ENCODE measurements at places on chromosomes 12 and 14. TPM values are rescaled to one million over a fixed set of nuclear protein-coding genes. Genes with fewer than 3 reads are reported as not detected.

MYO1H gene
- total RNA-seq: not detected

TMCC3 gene
- total RNA-seq: 4.9 TPM

OLR1 gene
- total RNA-seq: not detected

STYK1 gene
- 0.36 TPM for total RNA-seq

DPY19L2 gene
- total RNA-seq: 26.6 TPM

COX8C gene
- total RNA-seq: not detected

TMEM229B gene
- total RNA-seq: 6.1 TPM

OR6C2 gene
- total RNA-seq: not detected

BHLHE41 gene
- 3.9 TPM for total RNA-seq

HOXC6 gene
- total RNA-seq: not detected

ASIC1 gene
- 5.7 TPM for total RNA-seq

PAWR gene
- 24.5 TPM for total RNA-seq

TAS2R31 gene
- total RNA-seq: 9.2 TPM

GLT8D2 gene
- 17.1 TPM for total RNA-seq

LMO3 gene
- total RNA-seq: 384 TPM

LALBA gene
- not detected for total RNA-seq

TSPAN11 gene
- 11.1 TPM for total RNA-seq

SMIM41 gene
- total RNA-seq: not detected

KRT79 gene
- total RNA-seq: not detected

SLCO1A2 gene
- not detected for total RNA-seq

PTCSC3 gene
- not detected for total RNA-seq

Measured in sigmoid colon (tissue), 7 donors.